ENCODE measurements at places on chromosomes 4 and X. TPM values are rescaled to one million over a fixed set of nuclear protein-coding genes. Genes with fewer than 3 reads are reported as not detected.
A peak's percentile ranks its signal among the peaks of the same experiment; 100 is the strongest.

DNA sequence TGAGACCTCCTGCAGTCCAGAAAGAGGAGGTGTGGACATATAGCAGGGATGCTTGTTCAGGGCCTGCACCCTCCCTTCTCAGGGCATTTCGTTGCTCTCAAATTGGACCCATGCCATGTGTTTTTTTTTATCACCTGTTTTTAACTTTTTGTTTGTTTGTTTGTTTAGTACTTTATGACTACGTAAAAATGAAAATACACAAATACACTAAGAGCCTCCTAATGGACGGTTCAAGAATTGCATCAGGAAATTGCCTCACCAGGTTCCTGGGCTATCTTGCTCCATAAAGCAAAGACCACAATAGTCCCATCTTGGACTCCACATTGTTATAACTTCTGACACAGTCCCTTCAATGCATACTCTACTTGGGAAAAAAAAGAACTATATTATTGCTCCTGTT is 1685.9 kb upstream of the TENM3 start:
- DNase-seq, result peak; percentile 4
- H3K27ac ChIP-seq, result no peak overlapping the region
- H3K27me3 ChIP-seq, result no peaks in the 10 kb centered on the region
- no peaks in the 10 kb centered on the region for H3K4me1 ChIP-seq

The VCX3A gene
- not detected for total RNA-seq

GRCh38 chr4:180861651-180862050 is 1381.6 kb upstream of the TENM3 start:
- no peak overlapping the region for H3K4me3 ChIP-seq
- H3K27me3 ChIP-seq, result no peaks in the 10 kb centered on the region
- DNase-seq, result no peak
- H3K4me1 ChIP-seq, result no peaks in the 10 kb centered on the region

- H3K36me3 ChIP-seq, result no peaks in the 10 kb centered on the region
- no peak overlapping the region for H3K4me3 ChIP-seq
- no peaks in the 10 kb centered on the region for H3K4me1 ChIP-seq
Measured at GRCh38 chrX:85882601-85883000, 164.8 kb downstream of the CHM start.

The MCF2 gene
- total RNA-seq, result 0.31 TPM

GRCh38 chrX:643911-644303 is 13.3 kb downstream of the SHOX start:
- no peaks in the 10 kb centered on the region for H3K36me3 ChIP-seq
- no peaks in the 10 kb centered on the region for H3K4me1 ChIP-seq
- DNase-seq, result no peak
- H3K27ac ChIP-seq, result no peak overlapping the region

GRCh38 chr4:163042306-163042705 is 124.4 kb downstream of the NAF1 start:
- H3K36me3 ChIP-seq, result no peaks in the 10 kb centered on the region
- no peak overlapping the region for H3K4me3 ChIP-seq
- no peaks in the 10 kb centered on the region for H3K27me3 ChIP-seq
- H3K27ac ChIP-seq, result no peak overlapping the region
- H3K4me1 ChIP-seq, result no peaks in the 10 kb centered on the region
- DNase-seq, result no peak

The ADH1C gene
- total RNA-seq, result not detected

- no peak overlapping the region for H3K27ac ChIP-seq
- H3K4me1 ChIP-seq, result no peaks in the 10 kb centered on the region
- no peak overlapping the region for H3K4me3 ChIP-seq
- H3K36me3 ChIP-seq, result no peaks in the 10 kb centered on the region
- H3K27me3 ChIP-seq, result no peaks in the 10 kb centered on the region
- DNase-seq, result no peak
Measured at GRCh38 chr4:22348410-22348809, 167.5 kb downstream of the ADGRA3 start.

GRCh38 chr4:145824463-145824862 is 114.2 kb downstream of the ZNF827 start:
- no peaks in the 10 kb centered on the region for H3K4me1 ChIP-seq
- no peak for DNase-seq
- H3K27ac ChIP-seq, result no peak overlapping the region
- H3K4me3 ChIP-seq, result no peak overlapping the region
- no peaks in the 10 kb centered on the region for H3K36me3 ChIP-seq
- H3K27me3 ChIP-seq, result no peaks in the 10 kb centered on the region

DNA sequence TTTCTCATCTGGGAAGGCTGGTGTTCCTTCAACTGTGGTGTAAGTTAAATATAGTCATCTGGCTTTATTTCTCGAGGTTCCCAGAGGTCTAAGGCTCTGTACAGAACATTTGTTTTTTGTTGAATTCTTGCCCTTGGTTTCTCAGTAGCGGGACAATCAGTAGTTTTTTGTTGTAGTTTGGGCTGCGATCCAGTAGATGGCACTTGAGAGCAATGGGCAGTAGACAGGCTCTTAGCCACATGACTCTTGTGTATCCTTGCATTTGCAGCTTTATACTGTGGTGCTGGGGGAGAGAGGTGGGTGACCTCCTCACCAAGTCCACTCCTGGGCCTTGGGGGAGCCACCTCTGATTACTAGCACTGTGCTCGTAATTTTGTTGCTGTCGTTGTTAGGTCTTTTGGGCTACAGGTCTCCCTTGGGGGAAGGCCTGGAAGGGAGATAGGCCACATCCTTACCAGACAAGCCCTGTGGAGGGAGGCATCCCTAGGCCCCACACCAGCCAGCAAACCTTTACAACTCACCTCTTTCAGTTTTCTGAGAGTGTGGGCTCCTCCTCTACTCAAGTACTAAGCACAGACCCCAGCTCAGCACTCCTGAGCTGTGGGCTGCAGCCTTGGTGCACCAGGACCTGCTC is 8.1 kb downstream of the ETDB start:
- H3K4me3 ChIP-seq, result no peak overlapping the region
- H3K36me3 ChIP-seq, result no peaks in the 10 kb centered on the region
- H3K27me3 ChIP-seq, result peaks cover 8% of the 10 kb centered on the region
- DNase-seq, result peak; percentile 47

The CLTRN gene
- 0.10 TPM for total RNA-seq

- H3K27ac ChIP-seq, result no peak overlapping the region
- no peak overlapping the region for H3K4me3 ChIP-seq
- H3K4me1 ChIP-seq, result peaks cover 3% of the 10 kb centered on the region
- no peaks in the 10 kb centered on the region for H3K27me3 ChIP-seq
- H3K36me3 ChIP-seq, result 0 out of 2 replicates have a peak, but pooled peaks cover 3% of the 10 kb centered on the region
Measured at GRCh38 chrX:49120091-49120490, 3.4 kb downstream of the GPKOW start.

DNA sequence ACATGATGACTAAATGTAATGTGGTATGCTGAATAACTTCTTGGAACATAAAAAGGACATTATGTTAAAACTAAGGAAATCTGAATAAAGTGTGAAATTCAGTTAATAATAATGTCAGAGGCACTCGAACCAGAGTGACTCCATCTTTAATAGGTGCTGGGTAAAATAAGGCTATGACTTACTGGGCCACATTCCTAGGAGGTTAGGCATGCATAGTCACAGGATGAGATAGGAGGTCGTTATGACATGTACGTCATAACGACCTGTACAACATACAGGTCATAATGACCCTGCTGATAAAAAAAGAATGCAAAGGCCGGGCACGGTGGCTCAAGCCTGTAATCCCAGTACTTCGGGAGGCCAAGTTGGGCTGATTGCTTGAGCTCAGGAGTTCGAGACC is 28.9 kb upstream of the OPHN1 start:
- H3K27ac ChIP-seq, result no peak overlapping the region
- no peak for DNase-seq
- H3K4me3 ChIP-seq, result no peak overlapping the region
- no peaks in the 10 kb centered on the region for H3K4me1 ChIP-seq
- H3K36me3 ChIP-seq, result no peaks in the 10 kb centered on the region
- H3K27me3 ChIP-seq, result no peaks in the 10 kb centered on the region

DNA sequence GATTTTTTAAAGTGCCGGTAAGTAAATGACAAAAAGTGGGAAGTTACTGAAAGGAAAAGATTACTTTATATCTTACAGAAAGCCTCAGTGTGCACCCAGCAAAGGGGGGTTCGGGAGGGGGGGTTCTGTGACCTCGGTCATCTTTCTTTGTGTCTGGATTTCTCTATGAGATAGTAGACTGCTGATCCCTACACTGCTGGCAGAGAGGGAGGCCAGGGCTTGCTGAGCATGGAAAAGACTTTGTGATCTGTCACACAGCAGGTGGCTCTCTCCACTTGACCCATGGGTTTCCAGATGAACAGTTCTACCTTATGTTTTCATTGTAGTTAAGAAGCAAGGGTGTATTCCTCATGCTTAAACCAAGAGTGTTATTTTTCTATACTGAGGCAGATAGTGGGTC is 475.6 kb downstream of the PCDH10 start:
- H3K36me3 ChIP-seq, result no peaks in the 10 kb centered on the region
- no peaks in the 10 kb centered on the region for H3K4me1 ChIP-seq
- H3K4me3 ChIP-seq, result no peak overlapping the region
- no peaks in the 10 kb centered on the region for H3K27me3 ChIP-seq

- no peaks in the 10 kb centered on the region for H3K4me1 ChIP-seq
- H3K27ac ChIP-seq, result no peak overlapping the region
- no peaks in the 10 kb centered on the region for H3K27me3 ChIP-seq
- H3K36me3 ChIP-seq, result peaks cover 14% of the 10 kb centered on the region
- no peak for DNase-seq
- no peak overlapping the region for H3K4me3 ChIP-seq
Measured at GRCh38 chr4:141229408-141230101, 8.9 kb downstream of the ZNF330 start.

The PNMA5 gene
- not detected for total RNA-seq

DNA sequence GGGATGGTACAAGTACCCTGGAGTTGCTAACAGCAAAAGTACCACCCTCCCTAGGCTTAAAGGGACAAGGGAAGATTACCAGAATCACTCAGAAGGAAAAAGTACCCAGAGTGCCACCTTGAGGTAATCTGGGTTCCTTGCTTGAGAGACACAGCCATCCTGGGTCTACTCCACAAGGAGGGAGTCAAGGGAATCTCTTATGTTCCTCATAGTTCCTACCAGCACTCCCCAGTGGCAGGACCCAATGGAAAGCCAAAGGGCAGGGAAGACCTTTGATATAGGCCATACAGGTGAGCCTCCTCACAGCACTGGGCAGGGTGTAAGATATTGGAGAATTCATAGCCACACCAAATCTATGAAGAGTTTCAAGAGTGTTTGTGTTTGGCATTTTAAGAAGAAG is 5.7 kb downstream of the IL2 start:
- no peaks in the 10 kb centered on the region for H3K4me1 ChIP-seq
- no peak overlapping the region for H3K27ac ChIP-seq
- no peak for DNase-seq
- no peak overlapping the region for H3K4me3 ChIP-seq
- no peaks in the 10 kb centered on the region for H3K27me3 ChIP-seq
- H3K36me3 ChIP-seq, result no peaks in the 10 kb centered on the region

DNA sequence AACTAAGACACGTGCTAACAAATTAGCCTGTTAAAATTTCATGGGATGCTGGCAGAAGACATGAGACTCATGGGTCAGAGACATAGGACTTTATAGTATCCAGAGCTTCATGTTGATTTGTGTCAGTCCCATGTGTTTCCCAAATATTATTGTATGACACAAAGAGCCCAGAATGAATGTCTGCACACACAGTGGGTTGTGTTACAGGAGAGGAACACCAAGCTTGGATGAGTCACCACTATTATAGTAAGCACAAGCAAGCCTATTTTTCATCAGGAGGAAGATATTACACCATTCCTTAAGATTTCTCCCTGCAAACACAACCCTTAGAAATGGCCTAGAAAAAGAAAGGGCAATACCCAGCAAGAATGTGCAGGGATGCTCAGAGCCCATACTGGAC is 15.4 kb downstream of the BBS12 start:
- no peak for DNase-seq
- H3K4me1 ChIP-seq, result no peaks in the 10 kb centered on the region
- no peaks in the 10 kb centered on the region for H3K36me3 ChIP-seq
- no peak overlapping the region for H3K27ac ChIP-seq
- H3K27me3 ChIP-seq, result no peaks in the 10 kb centered on the region

The P2RY4 gene
- not detected for total RNA-seq

GRCh38 chr4:74884266-74884665 is 48.6 kb upstream of the PARM1 start:
- no peak overlapping the region for H3K4me3 ChIP-seq
- H3K27me3 ChIP-seq, result no peaks in the 10 kb centered on the region
- no peaks in the 10 kb centered on the region for H3K4me1 ChIP-seq
- no peaks in the 10 kb centered on the region for H3K36me3 ChIP-seq
- no peak overlapping the region for H3K27ac ChIP-seq

DNA sequence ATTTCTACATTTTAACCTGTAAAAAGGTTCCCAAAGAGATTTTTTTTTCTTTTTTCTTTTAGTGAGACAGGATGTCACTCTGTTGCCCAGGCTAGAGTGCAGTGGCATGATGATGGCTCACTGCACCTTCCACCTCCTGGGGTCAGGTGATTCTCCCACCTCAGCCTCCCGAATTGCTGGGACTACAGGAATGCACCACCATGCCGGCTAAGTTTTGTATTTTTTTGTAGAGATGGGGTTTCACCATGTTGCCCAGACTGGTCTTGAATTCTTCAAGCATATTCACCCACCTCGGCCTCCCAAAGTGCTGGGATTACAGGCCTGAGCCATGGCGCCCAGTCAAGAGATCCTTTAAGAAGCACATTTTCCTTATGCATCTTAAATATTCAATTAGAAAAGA is 12.6 kb downstream of the RHOH start:
- H3K36me3 ChIP-seq, result no peaks in the 10 kb centered on the region
- H3K27ac ChIP-seq, result no peak overlapping the region
- H3K4me3 ChIP-seq, result no peak overlapping the region
- H3K27me3 ChIP-seq, result no peaks in the 10 kb centered on the region

GRCh38 chrX:6149060-6149872 is 79.4 kb downstream of the NLGN4X start:
- no peaks in the 10 kb centered on the region for H3K4me1 ChIP-seq
- no peaks in the 10 kb centered on the region for H3K27me3 ChIP-seq
- DNase-seq, result no peak
- H3K36me3 ChIP-seq, result no peaks in the 10 kb centered on the region

The MID1 gene
- total RNA-seq, result 32.4 TPM

The CFAP97 gene
- 39.0 TPM for total RNA-seq

DNA sequence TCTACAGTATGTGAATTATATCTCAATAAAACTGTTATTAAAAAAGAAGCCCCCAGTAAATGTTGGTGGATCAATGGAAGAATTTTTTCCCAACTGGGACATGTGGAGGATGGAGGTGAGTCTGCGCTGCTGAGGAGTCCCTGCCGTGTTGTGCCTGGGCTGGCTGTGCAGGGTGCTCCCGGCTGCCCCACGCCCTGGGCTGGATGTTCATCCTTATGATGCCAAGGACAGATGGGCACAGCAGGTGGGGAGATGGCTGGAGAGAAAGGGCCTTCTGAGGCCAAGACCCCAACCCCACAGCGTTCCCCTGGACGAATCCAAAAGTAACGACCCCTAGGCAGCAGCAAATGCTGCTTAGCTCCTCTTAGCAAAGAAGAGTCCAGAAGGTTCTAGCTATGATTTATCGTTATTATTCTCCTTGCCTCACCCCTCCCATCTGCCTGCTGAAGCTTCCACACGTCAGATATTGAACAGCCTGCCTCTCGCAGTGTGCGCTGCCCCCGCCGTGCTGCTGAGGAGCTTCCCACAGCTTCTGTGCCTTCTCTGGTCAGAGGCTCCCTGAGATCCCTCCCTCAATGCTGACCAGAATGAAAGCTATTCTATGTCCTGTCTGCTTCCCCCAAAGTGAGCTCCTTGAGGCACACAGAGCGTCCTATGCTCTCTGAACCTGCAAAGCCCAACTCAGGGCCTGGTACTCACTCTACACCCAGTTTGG is 26.5 kb downstream of the HMX1 start:
- H3K27ac ChIP-seq, result no peak overlapping the region

All from Panc1 (cell line).